Karpas-422 (cell line): ENCODE measurements at places on chromosomes 7 and 10. TPM values are rescaled to one million over a fixed set of nuclear protein-coding genes. Genes with fewer than 3 reads are reported as not detected.
A peak's percentile ranks its signal among the peaks of the same experiment; 100 is the strongest.

DNA sequence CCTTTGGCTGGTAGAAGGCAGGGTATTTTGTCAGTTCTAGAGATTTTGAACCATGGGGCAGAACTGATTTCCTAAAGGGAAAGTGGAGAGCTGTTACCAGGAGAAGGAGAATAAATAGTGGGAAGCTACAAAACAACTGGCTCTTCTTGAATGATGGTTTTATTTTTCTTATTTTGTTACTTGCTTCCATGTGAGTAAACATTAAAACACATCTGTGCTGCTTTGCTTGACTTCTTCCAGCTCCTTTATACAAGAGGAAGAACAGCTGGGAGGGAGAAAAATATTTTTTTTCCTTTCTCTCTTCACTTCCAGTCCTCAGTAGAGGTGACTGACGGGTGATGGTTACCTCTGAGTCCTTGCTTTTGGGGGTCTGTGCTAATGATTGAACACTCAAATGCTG lies 30.0 kb upstream of the SYPL1 start:
- H3K36me3 ChIP-seq, result no peaks in the 10 kb centered on the region
- H3K4me3 ChIP-seq, result no peak overlapping the region
- H3K27me3 ChIP-seq, result no peaks in the 10 kb centered on the region
- peaks cover 23% of the 10 kb centered on the region for H3K4me1 ChIP-seq
- H3K27ac ChIP-seq, result no peak overlapping the region

DNA sequence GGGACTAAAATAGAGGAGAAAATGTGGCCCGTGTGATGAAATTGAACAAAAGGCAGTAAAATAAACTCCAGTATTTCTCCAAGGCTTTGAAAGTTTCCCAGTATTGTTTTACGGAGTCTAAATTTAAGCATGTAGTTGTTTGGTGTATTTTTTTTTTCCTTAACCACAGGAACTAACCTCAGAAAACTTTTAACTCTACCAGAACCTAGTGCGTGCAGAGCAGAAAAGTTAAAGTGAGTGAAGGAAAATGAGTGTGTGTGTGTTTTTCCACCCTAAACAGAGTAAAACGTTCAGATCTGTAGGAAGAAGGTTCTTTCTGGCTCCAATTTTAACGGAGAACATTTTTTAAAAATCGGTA lies 812 bp downstream of the PROSER2 start:
- H3K36me3 ChIP-seq, result no peaks in the 10 kb centered on the region
- no peaks in the 10 kb centered on the region for H3K27me3 ChIP-seq
- H3K4me3 ChIP-seq, result no peak overlapping the region
- no peaks in the 10 kb centered on the region for H3K4me1 ChIP-seq

DNA sequence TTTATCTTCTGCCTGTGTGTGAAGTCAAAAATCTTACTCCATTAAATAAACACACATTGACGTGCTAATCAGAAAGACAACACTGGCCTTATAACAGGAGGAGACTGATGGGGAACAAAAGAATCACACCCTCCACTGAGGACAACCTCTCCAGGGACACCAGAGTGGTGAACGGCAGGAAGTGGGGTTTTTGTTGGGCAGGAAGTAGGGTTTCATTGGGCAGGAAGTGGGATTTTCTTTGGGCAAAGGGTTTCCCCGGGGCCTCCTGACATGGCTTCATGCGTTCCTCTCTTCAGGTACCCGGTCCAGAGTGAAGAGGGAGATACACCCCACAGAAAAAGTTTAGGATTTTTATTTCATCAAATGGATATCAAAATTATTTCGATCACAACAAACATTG lies 30.6 kb downstream of the ADARB2 start:
- H3K4me3 ChIP-seq, result no peak overlapping the region
- H3K27me3 ChIP-seq, result no peaks in the 10 kb centered on the region
- no peak overlapping the region for H3K27ac ChIP-seq

GRCh38 chr7:133401225-133401624 lies 148.3 kb downstream of the EXOC4 start:
- H3K4me1 ChIP-seq, result no peaks in the 10 kb centered on the region
- H3K27me3 ChIP-seq, result no peaks in the 10 kb centered on the region
- H3K4me3 ChIP-seq, result no peak overlapping the region
- H3K27ac ChIP-seq, result no peak overlapping the region

Gene LEP
- total RNA-seq, result not detected in 2 replicates

GRCh38 chr7:20508109-20508508 lies 107.4 kb upstream of the ABCB5 start:
- H3K27ac ChIP-seq, result 0 out of 2 replicates have a peak overlapping the region, but pooled peaks have one; percentile 27
- peak overlapping the region; percentile 41; the same call in 1 of the 2 replicates for H3K4me3 ChIP-seq
- peaks cover 62% of the 10 kb centered on the region for H3K4me1 ChIP-seq
- H3K27me3 ChIP-seq, result no peaks in the 10 kb centered on the region
